Globus pallidus (tissue), 1 donor: ENCODE measurements at places on chromosomes 11 and 22.

DNA sequence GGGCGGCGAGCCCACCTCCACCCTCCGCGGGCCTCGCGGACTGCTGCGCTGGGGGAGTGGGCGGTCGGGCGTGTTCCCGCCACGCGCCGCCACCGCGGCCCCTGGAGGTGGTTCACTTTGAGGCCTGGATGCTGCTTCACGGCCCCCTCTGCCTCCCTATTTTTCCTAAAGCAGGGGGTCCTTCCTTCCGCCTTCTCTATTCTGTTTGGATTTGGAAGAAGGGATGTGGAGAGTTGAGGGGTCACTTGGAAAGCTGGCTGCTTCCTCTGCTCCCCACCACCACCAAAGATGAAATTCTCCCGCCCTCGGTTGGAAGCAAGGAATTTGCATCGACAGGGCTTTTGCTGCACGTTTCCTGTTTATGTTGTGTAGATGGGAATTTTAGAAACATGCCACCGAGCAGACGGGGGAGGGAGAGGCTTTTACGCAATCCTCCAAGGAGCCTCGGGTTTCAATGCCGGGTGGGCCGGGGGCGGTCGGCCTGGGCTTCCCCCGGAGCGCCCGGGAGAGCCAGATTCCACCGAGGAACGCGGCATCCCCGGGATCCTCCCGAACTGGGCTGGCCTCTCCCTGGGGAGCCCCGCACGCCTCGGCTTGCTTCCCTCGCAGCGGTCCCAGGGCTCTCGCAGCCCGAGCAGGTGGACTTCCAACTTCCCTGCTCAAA lies 403 bp upstream of the SBF2 start:
- DNase-seq, result no peak

- no peak for DNase-seq
Measured at GRCh38 chr11:47516155-47516554, 36.8 kb downstream of the CELF1 start.

- DNase-seq, result no peak
Measured at GRCh38 chr11:78066471-78066870, 2.8 kb downstream of the THRSP start.

GRCh38 chr11:44258190-44258489 lies 51.8 kb downstream of the ALX4 start:
- DNase-seq, result no peak

DNA sequence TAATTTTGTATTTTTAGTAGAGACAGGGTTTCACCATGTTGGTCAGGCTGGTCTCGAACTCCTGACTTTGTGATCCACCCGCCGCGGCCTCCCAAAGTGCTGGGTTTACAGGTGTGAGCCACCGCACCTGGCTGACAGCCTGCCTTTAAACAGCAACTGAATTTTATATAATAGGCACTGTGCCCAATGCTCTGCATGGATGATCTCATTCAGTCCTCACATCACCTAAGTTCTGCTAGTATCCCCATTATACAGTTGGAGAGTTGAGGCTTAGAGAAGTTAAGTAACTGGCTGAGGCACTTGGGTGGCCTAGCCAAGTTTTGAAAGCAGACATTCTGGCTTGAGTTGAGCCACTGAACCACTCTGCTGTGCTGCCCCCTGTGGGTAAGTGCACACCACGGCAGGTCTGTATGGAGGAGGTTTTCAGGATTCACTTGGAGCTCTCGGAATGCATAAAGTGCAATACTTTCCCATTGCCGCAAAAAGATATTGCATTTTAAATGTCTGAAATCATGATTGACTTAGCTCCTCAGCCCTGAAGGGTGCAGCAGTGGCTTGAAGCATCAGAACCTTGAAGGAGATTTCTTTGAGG lies 112.4 kb downstream of the LDLRAD3 start:
- DNase-seq, result no peak

GRCh38 chr22:27193636-27194035 lies 536.2 kb downstream of the MIAT start:
- no peak for DNase-seq

DNA sequence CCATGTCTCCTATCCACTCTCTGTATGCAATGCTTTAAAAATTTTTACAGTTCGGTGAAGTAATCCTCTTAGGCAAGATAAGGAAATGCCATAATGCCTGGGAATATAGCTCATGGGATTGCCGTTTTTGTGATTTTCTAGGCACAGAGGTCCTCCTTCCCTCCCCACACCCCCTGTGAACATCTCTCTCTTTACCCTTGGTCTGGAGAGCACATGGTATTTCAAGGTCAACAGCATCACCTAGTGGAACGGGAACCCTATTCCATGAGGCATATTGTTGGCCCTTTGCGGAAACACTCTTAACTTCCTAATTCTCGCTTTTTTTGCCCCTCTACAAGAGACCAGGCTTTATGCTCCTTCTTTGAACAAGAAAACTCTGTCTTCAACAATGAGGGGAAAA lies 8.8 kb downstream of the NXPE4 start:
- DNase-seq, result no peak

DNA sequence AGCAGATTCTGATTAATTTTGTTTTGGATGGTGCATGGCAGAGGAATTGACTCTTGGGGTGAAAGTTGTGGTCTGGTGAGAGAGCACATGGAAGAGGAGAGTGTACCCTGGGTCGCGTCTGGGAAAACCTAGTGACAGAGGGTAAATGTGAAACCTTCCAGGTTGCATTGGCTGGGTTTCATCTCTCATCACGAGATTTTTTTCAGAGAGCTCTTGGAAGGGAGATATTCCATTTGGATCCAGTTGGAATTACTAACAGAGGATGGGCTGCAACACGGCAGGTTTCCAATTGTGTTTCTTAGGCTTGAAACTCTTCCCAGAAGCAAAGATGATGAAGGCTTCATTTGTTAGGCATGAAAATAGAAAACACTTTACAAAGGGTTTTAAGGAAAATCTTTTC lies 109.7 kb upstream of the MTMR2 start:
- no peak for DNase-seq

DNA sequence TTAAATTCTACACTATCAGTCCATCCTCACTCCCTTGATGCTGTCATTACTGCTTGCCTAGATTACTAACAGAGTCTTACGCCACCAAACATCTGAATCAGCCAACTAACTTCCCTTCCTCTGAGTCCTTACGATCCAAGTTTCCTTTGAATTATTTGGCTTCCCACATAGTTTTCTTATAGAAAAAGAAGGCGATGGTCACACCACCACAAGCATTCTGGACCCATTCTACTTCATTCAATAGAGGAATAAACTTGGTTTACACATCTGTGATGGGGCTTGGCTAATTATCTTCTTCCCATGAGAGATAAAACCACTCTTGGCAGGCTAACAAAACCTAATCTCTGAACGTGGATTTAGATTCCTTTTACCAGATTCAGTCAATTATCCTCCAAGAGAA lies 35.0 kb downstream of the INTS4 start:
- no peak for DNase-seq
